Caudate nucleus (tissue), 63 donors: ENCODE measurements at places on chromosomes 1 and 21.

DNA sequence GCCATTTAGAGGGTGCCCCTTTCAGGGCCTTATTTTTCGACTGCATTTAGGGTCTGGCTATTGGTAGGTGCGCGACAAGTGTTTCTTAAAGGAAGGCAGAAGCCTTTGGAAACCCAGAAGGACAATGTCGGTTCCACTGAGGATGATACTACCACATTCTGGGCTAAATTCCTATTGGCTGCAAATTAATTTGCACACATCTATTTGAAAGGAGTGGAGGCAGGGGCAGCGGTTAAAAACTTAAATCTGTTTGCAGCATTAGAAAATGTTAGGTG is 1.1 kb downstream of the PATJ start:
- no peak for DNase-seq

- DNase-seq, result no peak
These were observed 14.6 kb upstream of the C1orf105 start for GRCh38 chr1:172405912-172406311.

DNA sequence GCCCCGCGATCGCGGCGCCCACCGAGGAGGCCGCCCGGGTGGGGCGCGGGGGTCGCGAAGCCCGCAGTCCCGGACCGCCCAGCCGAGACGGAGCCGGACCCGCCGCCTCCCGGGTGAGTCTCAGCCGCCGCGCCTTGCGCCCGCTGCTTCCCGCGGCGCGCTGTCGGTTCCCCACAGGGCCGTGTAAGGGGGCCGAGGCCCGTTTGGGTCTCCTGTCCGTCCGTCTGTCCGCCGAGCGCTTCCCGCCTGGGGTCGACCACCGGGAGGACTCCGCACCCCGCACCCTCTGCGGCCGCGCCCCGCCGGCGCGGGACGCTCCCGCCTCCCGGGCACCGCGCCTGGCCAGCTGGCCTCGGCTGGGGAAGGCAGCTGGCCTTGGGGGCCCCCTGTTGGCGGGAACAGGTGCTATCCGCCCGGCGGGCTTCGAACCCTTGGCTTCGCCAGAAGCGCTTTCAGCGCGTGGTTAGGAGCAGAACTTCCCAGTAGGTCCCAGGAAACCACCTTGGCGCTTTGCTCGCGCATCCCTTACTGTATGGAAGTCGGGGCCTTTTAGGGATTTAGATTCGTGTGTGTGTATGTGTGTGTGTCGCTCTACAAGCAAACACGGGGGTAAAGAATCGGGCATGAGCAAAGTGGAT is 414 bp downstream of the TMEM51 start:
- peak; percentile 28 for DNase-seq

DNA sequence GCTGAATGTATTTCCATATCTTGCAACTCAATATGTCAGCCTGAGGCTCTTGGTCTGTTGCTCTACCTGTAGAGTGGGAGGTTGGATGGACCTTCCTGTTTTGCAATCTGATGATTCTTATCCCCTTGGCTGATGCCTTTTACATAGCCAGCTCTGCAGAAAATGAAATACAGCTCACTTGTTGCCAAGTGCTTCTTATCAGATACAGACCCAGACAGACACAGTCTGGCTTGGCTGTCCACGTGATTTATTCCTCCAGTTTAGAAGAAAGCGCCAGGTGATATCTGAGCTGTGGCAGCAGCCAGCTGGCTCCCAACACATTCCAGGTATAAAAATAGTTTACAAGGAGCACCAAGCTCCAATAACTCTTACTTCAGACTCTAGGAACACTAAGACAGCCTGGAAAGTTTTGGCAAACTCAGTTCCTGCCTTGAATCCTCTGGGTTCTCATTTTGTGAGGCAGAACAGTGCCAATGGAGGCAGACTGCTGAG is 479.2 kb upstream of the USP24 start:
- no peak for DNase-seq

GRCh38 chr1:203754455-203754864 is 10.5 kb upstream of the LAX1 start:
- no peak for DNase-seq
